ENCODE measurements at places on chromosomes 1 and 21. TPM values are rescaled to one million over a fixed set of nuclear protein-coding genes. Genes with fewer than 3 reads are reported as not detected.

NR1I3 gene
- not detected for total RNA-seq

RXFP4 gene
- total RNA-seq: not detected

CD164L2 gene
- total RNA-seq: not detected

PADI1 gene
- not detected for total RNA-seq

SYT6 gene
- not detected for total RNA-seq

SSBP3 gene
- total RNA-seq: 57.7 TPM

LCE1A gene
- total RNA-seq: not detected

FCER1G gene
- 22.0 TPM for total RNA-seq

All from left ventricle myocardium inferior (tissue), 1 donor.